Stimulated activated CD4-positive, alpha-beta T cell treated with anti-CD3 and anti-CD28 coated beads, Interleukin-1b, Interleukin-23, amount 100 ng/mL, for 1 hour (primary cell): ENCODE measurements at places on chromosomes 5 and 9.

DNA sequence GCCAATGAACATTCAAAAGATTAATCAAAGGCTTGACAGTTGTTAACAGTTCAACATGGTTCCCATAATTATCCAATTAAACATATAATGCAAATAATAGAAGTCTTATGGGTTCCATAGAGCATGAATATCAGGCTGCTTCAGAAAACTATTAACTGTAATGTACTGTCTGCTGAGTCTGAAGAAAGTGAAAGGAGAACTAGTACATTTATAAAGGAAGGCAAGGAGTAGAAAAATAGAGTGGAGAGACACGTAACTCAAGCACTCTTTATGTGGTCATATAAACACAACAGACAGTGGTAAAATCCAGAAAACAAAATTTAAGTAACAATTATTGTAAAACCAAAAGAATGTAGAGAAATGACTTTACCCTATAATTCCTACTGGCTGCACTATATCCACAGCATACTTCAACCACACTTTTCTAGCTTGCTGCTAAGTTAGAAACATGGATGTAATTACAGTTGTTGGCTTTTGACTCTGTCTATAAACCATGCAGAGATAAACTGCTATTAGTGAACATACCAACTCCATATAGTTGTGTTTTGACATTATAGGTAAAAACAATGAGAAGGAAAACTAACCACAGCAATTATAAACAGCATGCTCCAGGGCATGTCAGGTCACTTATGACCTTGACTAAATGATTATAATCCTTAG, 32.7 kb downstream of the NFIB start:
- DNase-seq: no peak

DNA sequence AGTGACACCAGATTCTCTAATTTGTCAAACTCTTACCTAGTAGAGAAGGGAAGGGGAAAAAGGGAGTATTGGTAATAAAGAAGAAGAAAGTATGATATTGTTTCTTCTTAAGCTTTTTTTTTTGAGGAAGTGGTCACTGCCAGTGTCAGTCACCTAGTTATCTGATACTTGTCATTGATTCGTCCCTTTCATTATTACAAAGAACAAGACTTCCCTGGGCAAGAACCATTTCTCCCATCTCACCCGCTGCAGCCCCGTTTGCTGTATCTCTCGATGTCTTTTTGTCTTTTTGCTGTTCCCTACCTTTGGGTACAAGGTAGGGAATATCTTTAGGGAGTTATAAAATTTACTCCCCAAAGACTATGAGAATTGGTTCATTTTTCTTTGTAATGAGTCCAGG, 249.0 kb downstream of the ARHGAP26 start:
- no peak for DNase-seq

DNA sequence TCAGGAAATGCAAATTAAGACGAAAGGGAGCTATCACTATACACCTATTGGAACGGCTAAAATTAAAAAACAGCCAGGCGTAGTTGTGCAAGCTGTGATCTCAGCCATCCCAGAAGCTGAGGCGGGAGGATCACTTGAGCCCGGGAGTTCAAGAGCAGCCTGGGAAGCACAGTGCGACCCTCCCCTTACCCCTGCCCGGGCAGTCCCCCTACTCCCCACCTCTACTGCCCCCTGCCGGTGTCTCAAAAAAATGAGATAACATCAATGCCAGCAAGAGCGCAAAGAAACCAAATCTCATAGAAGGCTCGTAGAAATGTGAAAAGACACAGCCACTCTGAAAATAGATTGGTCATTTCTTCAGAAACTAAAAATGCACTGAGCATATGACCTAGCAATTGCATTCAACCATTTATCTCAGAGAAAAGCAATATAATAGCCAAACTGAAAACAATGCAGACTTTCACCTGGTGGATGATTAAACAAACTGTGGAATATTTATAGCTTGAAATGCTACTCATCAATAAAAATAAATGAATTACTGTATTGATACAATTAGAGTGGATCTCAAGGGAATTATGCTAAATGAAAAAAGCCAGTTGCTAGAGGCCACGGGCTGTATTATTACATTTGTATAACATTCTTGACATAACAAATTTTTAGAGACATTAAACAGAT, 20.6 kb downstream of the OR2V2 start:
- DNase-seq: no peak

DNA sequence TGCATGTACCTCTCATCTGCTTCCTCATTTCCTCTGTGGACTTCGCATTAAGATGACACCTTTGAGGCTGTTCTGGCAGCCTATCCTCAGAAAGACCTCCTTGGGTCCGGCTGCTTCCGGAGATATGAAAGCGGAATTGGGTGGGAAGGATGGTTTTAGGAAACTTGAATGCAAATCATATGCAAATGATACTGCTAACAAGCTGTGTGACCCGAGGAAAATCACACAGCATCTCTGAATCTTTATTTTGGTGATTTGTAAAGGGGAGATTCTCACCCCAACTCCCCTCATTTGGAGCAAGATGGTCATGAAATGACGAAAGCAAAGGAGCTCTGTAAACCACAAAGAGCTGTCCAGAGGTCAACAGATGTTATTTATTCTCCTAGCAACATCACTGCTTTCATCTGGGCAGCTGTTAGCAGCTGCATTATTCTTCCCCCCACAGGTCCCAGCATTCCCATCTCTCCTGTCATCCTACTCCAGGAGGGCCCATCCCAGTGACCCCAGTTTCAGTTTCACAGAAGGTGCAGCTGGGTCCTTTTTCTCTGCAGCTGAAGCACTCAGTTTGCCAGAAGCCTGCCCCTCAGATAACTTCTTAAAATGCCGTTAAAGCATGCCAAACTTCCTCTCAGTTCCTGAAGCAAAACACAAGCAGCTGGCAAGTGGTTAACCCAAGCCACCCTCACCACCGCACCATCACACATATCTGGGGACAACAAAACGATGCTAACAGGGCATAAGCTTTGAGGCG, 269.5 kb downstream of the SEC61B start:
- DNase-seq: no peak
